ENCODE measurements at places on chromosomes 4 and X.

GRCh38 chrX:69018416-69019072 lies 146.7 kb downstream of the PJA1 start:
- DNase-seq = no peak

GRCh38 chr4:102449751-102450352 lies 51.3 kb upstream of the NFKB1 start:
- no peak for DNase-seq

- DNase-seq = no peak
Observed at GRCh38 chr4:182803235-182803634, 114.0 kb downstream of the DCTD start.

DNA sequence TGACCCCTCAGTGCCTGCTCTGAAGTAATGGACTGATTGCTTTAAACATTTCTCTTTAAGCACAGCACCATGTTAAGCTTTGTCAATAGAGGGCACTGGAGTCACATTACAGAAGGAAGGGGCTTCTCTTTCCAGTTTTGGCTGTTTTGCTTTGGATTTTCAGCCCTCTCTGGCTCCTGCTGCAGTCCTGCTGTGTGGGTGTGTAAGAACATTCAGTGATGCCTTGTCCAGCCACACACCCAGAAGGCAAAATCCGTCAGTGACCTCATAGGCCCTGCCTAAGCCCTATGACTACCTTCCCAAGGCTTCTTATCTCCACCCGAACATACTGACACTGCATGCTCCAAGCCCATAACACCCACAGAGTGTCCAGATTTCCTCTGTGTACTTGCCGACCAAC lies 215.3 kb upstream of the CTSO start:
- DNase-seq = no peak

- DNase-seq = no peak
Observed at GRCh38 chrX:9148615-9149399, 114.9 kb upstream of the FAM9B start.

GRCh38 chr4:79917246-79917645 lies 155.8 kb downstream of the ANTXR2 start:
- DNase-seq = no peak

DNA sequence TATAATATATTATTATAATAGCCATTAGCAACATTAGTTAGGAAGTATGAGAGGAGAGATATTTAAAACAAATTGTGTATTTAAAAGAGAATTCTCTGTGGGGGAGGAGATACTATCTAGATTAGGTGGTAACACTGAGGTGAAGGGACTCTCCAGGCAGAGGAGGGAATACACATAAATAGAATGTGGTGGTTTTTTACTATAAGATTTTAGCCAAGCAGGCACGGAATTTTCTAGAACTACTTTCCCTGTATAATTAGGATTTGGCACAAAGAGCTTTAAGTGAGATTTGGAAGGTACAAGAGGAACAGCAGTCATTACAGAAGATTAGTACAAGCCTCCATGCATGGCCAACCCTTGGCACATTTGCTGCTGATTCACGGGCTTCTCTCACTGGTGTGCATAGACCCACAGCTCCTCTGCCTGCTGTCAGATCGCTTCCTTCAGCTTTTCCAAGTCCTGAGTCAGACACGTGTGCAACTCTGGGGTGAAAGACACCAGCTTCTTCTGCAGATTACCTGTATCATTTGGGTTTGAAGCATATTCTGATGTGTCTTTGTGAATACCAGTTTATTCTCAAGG lies 685.5 kb downstream of the KCTD8 start:
- DNase-seq = no peak

GRCh38 chr4:2254665-2255500 lies 7.0 kb downstream of the MXD4 start:
- DNase-seq = no peak

DNA sequence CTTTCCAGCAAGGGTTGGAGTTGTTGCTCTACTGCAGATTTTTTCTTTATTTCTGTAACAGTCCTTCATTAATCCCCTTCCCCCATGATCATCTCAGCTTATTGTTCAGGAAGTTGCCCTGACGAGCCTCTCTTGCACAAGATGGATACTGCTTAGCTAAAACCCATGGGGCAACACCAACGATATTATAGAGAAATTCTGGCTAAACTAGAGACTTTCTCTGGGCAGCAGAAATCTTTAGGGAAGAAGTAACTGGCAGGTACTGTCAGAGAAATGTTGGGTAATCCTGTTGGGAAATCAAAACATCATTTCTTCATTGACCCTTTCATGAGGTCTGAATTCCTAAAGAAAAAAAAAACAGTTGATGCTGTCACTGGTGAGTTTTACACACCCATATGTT lies 921.3 kb downstream of the NLGN4X start:
- no peak for DNase-seq

DNA sequence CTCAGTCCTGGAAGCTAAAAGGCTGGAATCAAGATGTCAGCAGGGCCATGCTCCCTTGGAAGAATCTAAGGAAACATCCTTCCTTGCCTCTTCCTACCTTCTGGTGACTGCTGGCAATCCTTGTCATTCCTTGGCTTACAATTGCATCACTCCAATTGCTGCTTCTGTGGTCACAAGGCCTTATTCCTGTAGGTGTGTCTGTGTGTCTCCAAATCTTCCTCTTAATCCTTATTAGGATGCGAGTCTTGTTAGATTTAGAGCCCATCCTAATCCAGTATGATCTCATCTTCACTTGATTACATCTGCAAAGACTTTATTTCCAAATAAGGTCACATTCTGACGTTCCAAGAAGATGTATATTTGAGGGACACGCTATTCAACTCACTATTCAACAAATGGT lies 52.2 kb downstream of the SMIM20 start:
- DNase-seq = no peak

GRCh38 chrX:102154900-102155805 lies 624 bp downstream of the BEX5 start:
- DNase-seq = no peak

DNA sequence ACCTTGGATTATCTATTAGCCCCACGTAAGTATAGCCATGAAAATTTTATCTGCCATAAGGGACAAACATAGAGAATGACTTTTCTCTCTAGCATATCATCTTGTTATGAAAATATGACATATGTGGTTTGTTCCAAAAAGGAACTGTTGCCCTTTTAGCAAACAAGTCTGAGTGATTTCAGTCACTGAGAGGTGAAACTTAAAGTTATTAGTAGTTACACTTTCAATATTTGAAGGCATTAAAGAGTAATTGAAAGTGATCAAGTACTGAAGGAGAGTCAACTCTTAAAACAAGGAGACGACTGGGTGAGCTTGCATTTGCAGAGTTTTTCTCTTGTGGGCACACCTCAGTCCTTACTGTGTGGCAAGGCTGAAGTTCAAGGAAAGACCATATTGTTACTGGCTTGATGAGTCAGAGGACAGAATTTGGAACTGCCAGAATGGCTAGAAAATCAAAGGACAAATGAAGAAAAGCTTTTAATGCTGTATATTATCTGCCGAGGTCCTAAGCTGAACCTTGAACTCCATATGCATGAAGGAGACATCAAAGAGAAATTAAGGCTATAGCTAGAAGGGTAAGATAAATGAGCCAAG lies 205.1 kb upstream of the EMCN start:
- no peak for DNase-seq

DNA sequence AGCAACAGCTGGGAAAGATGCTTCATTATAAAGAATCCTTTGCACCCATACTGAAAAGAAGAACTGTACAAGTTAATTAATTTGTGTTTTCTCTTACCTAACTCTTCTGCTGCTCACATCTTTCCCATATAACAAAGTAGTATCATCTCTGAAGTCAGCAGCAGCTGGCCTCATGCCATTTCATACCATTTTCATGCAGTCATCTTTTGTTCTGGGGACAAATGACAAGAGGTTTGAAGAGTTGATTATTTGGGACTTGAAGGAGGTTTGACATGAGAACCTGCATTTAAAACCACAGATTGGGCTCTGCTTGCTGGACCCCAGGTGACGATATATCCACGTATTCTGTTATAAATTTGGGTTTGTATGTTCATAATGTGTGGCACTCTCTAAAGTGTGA lies 430.3 kb downstream of the SPRY1 start:
- DNase-seq = no peak

DNA sequence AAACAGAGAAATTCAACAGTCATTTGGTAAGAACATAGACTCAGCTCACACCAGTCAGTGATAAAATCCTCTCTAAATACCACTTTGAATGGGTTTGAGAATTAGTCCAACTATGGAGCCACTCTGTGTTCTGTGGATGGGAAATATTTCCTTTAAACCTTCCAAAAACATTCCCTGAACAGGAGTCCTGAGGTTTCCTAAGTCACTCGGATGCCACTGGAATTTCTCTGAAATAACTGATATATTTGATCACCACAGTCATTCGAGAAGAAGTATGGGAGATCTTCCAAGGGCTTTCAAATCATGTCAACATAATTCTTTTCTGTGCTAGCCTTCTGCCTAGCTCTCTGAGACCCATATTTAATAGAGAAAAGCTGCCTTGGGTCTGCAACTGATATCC lies 958.6 kb downstream of the STIM2 start:
- no peak for DNase-seq

GRCh38 chr4:8201321-8201781 lies 2.3 kb downstream of the SH3TC1 start:
- no peak for DNase-seq

- DNase-seq = no peak
Observed at GRCh38 chrX:40953369-40953768, 131.9 kb upstream of the USP9X start.

DNA sequence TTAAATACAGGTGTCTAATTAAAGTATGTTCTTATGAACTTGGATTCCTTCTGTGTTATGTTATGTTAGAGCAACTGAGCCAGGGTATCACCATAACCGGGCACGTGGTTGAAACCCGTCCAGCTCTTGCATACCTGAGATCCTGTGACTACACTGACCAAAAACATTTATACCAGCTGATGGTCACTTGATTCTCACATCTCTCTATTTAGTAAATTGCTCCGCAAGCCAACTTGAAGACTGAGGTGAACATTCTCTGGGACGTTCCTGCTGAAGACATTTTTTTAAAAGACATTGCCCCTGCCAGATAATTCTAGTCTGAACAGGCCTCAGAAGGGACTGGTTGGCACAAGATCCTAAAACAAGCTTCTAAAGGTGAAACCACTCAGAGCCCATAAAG lies 550.0 kb upstream of the DIPK2B start:
- DNase-seq = no peak

GRCh38 chr4:2961811-2962441 lies 1.3 kb downstream of the NOP14 start:
- no peak for DNase-seq

- DNase-seq = no peak
Observed at GRCh38 chr4:7641712-7642111, 207.0 kb upstream of the PSAPL1 start.

DNA sequence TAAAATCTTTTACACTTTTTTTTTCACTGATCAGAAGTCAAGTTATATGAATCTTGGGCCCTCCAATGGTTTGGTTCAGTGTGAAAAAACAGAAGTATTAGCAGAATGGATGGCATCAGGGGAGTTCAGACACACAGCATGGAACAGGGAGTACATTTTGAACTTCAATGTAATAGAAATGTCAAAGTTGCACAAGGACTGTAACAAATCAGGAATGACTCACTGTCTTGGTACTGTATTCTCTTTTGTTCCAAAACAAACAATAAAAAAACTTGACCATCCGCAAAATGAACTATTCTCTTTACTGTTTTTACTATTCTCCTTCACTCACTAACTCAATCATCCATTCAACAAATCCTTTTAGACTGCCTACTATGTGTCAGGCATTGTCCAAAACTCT lies 401.0 kb downstream of the FSTL5 start:
- DNase-seq = no peak

DNA sequence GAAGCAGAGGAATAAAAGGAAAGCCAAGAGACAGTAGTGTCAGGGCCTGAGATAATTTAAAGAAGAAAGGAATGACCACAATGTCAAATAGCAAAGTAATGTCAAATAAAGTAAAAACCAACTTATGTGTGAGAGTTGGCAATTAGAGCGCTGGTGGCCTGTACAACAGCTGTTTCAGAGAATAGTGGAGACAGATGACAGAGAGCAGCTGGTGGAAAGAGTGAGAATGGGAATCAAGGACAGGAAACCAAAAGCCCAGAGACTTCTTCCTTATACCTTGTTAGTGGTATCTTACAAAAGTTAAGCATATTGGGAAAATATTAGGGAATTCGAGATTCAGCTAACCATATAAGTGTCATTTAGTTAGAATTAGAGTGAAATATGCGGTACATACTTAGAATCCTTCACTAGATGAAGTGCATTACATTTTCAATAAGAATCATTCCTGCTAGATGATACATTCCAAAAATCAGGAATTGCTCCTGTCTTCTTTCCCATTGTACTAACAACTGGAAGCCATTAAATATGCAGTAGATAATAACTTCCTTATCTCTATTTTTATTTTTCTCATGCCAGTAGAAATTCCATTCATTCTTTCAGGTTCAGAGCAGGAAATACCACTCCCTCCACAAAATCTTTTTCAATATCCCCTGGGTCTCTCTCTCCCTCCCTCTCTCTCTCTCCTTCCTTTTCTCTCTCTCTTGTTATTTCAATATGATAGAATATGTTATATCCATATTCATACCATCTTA lies 525.4 kb downstream of the CENPC start:
- no peak for DNase-seq

- DNase-seq = no peak
Observed at GRCh38 chr4:141543176-141543575, 93.2 kb upstream of the IL15 start.

DNA sequence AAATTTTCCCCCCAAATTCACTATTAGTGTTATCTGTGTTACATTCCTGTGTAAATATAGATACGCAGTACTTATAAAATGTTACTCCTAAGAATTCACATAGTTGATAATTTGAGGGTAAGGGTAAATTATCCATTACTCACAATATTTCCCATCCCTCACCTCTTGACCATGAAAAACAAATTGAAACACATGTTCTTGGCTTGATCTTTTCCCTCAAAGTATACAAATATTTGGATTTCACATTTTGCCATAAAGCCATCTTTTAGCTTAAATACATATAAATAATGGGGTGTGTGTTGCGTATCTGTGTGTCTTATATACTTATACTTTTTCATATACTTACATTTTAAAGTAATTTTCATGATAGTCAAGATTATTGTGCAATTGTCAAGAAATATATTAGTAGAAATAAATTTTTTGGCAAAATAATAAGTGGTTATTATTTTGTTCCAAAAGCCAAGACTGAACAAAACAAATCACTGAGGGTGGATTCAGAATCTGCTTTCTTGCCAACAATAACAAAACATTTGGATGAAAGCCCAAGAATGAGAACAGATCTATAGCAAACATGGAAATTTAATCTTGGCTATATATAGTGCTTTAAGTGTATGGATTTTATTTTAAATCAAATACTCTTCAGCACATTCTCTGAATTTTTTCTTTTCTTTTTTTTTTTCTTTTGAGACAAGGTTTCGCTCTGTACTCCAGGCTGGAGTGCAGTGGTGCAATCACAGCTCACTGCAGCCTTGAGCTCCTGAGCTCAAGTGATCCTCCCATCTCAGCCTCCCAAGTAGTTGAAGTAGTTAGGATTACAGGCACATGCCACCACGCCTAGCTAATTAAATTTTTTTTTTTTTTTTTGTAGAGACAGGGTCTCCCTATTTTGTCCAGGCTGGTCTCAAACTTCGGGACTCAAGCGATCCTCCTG lies 48.5 kb upstream of the PRSS48 start:
- no peak for DNase-seq
